HepG2 (cell line): ENCODE measurements at places on chromosomes 5 and 9.

GRCh38 chr9:23682352-23682751, 143.7 kb downstream of the ELAVL2 start:
- no peak overlapping the region for H3K4me3 ChIP-seq
- H3K27me3 ChIP-seq = no peaks in the 10 kb centered on the region
- no peaks in the 10 kb centered on the region for H3K36me3 ChIP-seq
- H3K27ac ChIP-seq = no peak overlapping the region
- H3K4me1 ChIP-seq = no peaks in the 10 kb centered on the region

- no peak overlapping the region for H3K27ac ChIP-seq
- no peaks in the 10 kb centered on the region for H3K27me3 ChIP-seq
- H3K4me3 ChIP-seq = no peak overlapping the region
These were observed 72.8 kb downstream of the MED27 start for GRCh38 chr9:132006677-132007370.

DNA sequence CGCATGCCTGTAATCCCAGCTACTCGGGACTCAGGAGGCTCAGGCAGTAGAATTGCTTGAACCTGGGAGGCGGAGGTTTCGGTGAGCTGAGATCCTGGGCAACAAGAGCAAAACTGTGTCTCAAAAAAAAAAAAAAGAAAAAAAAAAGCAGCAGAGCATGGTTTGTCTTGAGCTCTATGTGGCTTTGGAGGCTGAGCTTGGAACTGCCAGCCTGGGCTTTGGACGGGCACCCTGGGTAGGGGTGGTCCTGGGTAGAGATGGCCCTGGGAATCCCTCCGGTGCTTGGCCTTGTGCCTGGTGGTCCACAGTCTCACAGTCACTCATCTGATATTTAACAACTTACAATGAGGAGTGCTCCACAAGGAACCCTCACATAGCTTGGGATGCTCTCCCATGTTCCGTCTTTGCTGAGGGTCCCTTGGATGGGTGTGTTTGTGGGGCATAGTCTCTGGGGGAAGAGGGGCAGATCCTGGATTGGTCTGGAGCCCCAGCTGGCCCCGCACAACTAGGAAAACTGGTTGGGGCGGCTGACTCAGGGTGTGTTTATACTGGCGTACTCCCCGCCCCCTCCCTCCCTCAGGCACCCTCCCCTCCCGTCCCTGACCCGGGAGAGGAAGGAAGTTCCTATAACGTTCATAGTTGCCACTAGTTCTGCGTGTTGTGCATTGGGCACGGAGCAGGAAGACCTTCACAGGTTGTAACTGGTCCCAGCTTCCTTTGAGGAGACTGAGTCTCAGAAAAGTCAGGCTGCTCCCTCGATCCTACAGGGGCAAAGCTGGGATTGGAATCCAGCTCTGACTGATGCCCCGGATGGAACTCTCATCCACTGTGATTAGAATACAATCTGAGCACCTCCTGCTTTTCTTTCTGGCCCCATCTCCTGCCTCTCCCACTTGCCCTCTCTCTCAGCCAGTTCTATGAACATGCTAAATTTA, 11.2 kb downstream of the IER5L start:
- H3K4me3 ChIP-seq = peak overlapping the region; percentile 32
- peaks cover 82% of the 10 kb centered on the region for H3K4me1 ChIP-seq
- peak; percentile 58 for DNase-seq
- H3K27me3 ChIP-seq = peaks cover 11% of the 10 kb centered on the region; the same call in 2 of the 3 replicates
- H3K27ac ChIP-seq = no peak overlapping the region

DNA sequence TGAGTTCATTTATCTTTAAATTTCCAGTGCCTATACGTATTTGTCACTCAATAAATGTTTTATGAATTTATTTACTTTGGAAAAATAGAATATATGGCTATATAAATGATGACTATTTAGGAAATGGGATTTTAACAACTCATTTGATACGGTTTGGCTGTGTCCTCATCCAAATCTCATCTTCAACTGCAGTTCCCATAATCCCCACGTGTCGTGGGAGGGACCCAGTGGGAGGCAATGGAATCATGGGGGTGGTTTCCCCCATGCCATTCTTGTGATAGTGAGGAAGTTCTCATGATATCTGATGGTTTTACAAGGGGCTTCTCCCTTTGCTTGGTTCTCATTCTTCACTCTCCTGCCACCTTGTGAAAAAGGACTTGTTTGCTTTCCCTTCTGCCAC, 187.6 kb upstream of the EFNA5 start:
- no peak for DNase-seq
- no peaks in the 10 kb centered on the region for H3K4me1 ChIP-seq
- no peaks in the 10 kb centered on the region for H3K36me3 ChIP-seq
- H3K4me3 ChIP-seq = no peak overlapping the region

- H3K27ac ChIP-seq = peak overlapping the region; percentile 52
- H3K36me3 ChIP-seq = no peaks in the 10 kb centered on the region
- peaks cover 28% of the 10 kb centered on the region for H3K4me1 ChIP-seq
- peak overlapping the region; percentile 35 for H3K4me3 ChIP-seq
- DNase-seq = peak; percentile 77
These were observed 11.0 kb upstream of the NANS start for GRCh38 chr9:98045234-98046179.

- H3K27me3 ChIP-seq = no peaks in the 10 kb centered on the region; the same call in 2 of the 3 replicates
- peak overlapping the region; percentile 90 for H3K27ac ChIP-seq
- DNase-seq = peak; percentile 61
- peaks cover 36% of the 10 kb centered on the region for H3K4me1 ChIP-seq
- peaks cover 10% of the 10 kb centered on the region; the same call in 2 of the 3 replicates for H3K36me3 ChIP-seq
- H3K4me3 ChIP-seq = peak overlapping the region; percentile 94
These were observed 542 bp upstream of the TRIM52 start for GRCh38 chr5:181261320-181262049.

- no peaks in the 10 kb centered on the region for H3K4me1 ChIP-seq
- H3K4me3 ChIP-seq = no peak overlapping the region
- no peak overlapping the region for H3K27ac ChIP-seq
- no peaks in the 10 kb centered on the region; the same call in 1 of the 2 replicates for H3K27me3 ChIP-seq
- H3K36me3 ChIP-seq = no peaks in the 10 kb centered on the region
- no peak for DNase-seq
These were observed 50.8 kb downstream of the OLFM1 start for GRCh38 chr9:135138078-135138855.

DNA sequence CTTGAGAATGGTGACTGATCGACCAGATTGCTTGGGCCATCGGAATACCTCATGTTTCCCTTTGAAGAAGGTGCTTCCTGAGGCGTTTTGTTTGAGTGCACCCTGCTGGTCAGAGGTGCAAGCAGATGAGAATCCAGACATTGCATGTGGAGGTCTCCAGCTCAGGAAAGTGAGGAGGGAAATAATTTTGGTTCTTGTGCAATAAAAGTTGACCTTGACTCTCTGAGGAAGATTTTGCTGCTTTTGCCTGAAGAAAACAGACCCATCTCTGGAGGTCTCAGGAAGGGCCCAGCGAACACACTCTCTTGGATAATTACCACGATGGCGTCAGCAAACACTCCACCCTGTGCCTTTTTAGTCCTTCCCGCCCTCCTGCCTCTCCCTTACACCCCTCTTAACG, 69.7 kb downstream of the GRAMD2B start:
- H3K36me3 ChIP-seq = 0 out of 2 replicates have a peak, but pooled peaks cover 2% of the 10 kb centered on the region
- no peak overlapping the region for H3K4me3 ChIP-seq
- no peaks in the 10 kb centered on the region for H3K27me3 ChIP-seq
- peak; percentile 35 for DNase-seq
- no peaks in the 10 kb centered on the region for H3K4me1 ChIP-seq
- H3K27ac ChIP-seq = no peak overlapping the region

- no peaks in the 10 kb centered on the region for H3K36me3 ChIP-seq
- H3K27ac ChIP-seq = no peak overlapping the region
- H3K4me1 ChIP-seq = no peaks in the 10 kb centered on the region
- no peak overlapping the region for H3K4me3 ChIP-seq
- DNase-seq = peak; percentile 56
- peaks cover 8% of the 10 kb centered on the region; the same call in 2 of the 3 replicates for H3K27me3 ChIP-seq
These were observed 2.9 kb downstream of the OR2S2 start for GRCh38 chr9:35954942-35955546.

DNA sequence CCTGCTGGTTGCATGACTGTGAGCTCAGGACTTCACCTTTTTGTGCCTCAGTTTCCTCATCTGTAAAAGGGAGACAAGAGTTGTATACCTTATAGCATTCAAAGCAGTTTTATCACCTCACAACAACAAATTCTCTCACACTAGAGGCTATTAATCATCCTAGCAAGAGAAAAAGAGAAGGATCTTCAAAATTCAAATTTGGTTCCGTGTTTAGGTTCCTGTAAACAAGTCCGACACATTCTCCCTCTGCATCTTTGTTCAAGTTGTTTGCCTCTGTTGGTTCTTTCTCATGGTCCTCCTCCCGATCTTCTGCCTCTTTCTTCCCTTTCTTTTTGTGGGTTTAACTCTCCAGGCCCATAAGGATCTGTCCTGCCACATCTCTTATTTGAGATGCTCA, 218.0 kb downstream of the PIK3R1 start:
- no peaks in the 10 kb centered on the region for H3K36me3 ChIP-seq
- peaks cover 17% of the 10 kb centered on the region for H3K4me1 ChIP-seq
- H3K27ac ChIP-seq = no peak overlapping the region

DNA sequence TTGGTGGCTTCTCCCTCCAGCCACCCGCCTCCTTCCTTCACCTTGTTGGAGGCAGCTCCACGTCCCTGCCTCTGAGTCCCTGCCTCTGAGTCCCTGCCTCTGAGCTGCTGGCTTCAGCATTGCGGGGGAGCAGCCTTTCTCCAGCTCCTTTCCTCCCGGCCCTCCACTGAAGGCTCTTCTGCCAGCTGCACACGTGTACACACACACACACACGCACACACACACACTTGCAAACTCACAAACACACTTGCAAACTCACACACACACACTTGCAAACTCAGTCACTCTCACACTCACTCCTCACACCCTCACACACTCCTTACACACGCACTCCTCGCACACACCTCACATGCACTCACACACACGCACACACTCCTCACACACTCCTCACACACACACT, 45.1 kb downstream of the C9orf50 start:
- peaks cover 62% of the 10 kb centered on the region for H3K4me1 ChIP-seq
- no peaks in the 10 kb centered on the region for H3K27me3 ChIP-seq
- no peak for DNase-seq

DNA sequence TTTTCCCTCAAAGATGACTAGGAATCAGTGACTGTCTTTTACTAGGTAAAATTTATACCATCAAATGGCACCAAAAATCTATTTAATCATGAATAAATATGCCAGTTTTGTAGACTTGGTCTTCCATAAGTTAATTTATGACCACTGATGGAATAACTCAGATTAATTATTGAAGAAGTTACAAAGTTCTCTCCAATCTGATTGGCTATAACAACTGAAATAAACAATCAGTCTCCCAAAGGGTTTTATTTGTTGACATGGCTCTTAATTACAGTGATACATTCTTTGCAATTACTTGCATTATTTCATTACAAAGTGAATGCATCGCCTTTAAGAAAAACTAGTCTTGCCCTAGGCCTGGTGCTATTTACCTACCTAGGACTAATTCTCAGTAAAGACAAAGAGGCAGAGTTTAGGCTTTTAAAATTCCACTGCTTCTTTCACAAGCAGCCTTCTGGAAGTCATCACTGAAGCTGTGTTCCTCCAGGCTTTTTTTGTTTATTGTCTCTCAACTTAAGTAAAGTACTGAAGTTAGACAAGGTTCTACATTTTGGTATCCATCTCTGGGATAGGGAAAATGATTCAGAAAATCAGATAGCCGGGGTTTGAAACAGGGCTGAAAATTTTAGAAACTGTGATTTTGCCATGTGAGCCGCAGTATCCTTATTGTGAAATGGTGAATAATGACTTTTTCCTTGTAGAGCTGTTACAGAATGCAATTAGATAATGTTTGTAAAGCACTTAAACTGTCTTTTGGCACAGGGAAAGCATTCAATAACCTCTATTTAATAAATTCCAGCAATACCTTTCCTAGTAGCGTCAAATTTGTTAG, 2.5 kb downstream of the STOM start:
- peaks cover 95% of the 10 kb centered on the region for H3K4me1 ChIP-seq
- DNase-seq = no peak
- H3K27me3 ChIP-seq = no peaks in the 10 kb centered on the region
- H3K36me3 ChIP-seq = no peaks in the 10 kb centered on the region
- H3K4me3 ChIP-seq = peak overlapping the region; percentile 81
- H3K27ac ChIP-seq = peak overlapping the region; percentile 84

- peaks cover 4% of the 10 kb centered on the region; the same call in 1 of the 3 replicates for H3K27me3 ChIP-seq
- H3K4me3 ChIP-seq = no peak overlapping the region
These were observed 138.0 kb downstream of the CAAP1 start for GRCh38 chr9:26754509-26755164.

- no peaks in the 10 kb centered on the region for H3K27me3 ChIP-seq
- no peak overlapping the region for H3K4me3 ChIP-seq
- no peak overlapping the region for H3K27ac ChIP-seq
- H3K4me1 ChIP-seq = no peaks in the 10 kb centered on the region
- no peak for DNase-seq
These were observed 287.0 kb upstream of the COX7C start for GRCh38 chr5:86330736-86331135.

- peak; percentile 87 for DNase-seq
- H3K36me3 ChIP-seq = no peaks in the 10 kb centered on the region
- no peaks in the 10 kb centered on the region for H3K27me3 ChIP-seq
These were observed 45.5 kb downstream of the TNFSF8 start for GRCh38 chr9:114884787-114885452.

DNA sequence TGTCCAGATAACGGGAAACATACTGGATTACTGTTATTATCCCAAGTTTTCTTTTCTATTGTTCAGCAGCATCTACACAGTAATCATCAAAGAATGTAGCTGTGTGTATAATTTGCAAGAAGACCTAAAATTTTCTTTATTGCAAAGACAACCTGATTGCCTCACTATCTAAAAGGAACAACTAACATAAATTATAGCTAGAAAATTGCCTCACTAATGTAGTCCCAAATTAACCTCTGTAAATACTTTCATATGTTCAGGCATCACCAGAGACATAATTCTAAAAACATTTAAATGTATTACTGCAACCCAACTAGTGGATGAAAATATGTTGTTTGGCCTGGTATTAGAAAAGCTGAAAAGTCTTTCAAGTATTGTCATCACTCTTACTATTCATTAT, 275.4 kb downstream of the CDH12 start:
- H3K27ac ChIP-seq = no peak overlapping the region
- DNase-seq = no peak
- H3K4me3 ChIP-seq = no peak overlapping the region
- H3K27me3 ChIP-seq = no peaks in the 10 kb centered on the region
- H3K36me3 ChIP-seq = no peaks in the 10 kb centered on the region

DNA sequence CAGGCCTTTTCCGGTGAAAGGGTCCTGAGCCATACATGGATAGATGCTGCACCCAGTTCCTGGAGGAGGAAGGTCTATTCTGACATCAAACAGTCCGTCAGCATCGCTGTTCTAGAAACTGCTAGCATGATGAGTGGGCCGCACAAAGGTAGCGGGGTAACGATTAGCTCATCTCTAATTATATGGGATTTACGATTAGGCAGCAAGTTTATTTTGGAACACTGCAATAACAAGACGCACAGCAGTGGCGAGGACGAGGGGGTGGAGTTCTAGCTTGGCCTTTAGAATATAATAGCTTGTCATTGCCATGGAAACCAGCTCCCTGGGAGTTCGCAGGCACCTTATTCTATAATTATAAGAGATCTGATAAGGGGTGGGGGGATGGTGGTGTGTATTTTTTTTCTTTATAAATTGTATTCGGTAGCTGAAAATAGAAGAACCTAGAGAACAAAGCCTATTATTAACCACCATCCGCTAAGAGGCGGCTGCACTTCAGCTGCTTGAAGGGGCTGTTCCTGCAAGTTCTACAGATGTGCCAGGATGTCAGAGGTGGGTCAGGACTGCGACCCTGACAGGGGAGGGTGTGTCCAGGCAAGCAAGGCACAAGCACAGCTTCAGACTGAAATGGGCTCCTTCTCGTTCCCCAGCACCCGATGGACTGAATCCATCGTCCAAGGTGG, 311.0 kb downstream of the AGTPBP1 start:
- H3K36me3 ChIP-seq = no peaks in the 10 kb centered on the region
- no peak overlapping the region for H3K4me3 ChIP-seq
- no peak for DNase-seq
- no peak overlapping the region for H3K27ac ChIP-seq
- H3K27me3 ChIP-seq = peaks cover 33% of the 10 kb centered on the region; the same call in 1 of the 3 replicates
